ENCODE measurements at places on chromosomes 4 and X.

- DNase-seq, result no peak
Measured at GRCh38 chrX:121365572-121366161, 318.3 kb downstream of the GLUD2 start.

GRCh38 chr4:5712517-5712916 lies 1.5 kb downstream of the EVC start:
- no peak for DNase-seq

GRCh38 chr4:7207628-7208231 lies 15.4 kb downstream of the SORCS2 start:
- DNase-seq, result no peak

DNA sequence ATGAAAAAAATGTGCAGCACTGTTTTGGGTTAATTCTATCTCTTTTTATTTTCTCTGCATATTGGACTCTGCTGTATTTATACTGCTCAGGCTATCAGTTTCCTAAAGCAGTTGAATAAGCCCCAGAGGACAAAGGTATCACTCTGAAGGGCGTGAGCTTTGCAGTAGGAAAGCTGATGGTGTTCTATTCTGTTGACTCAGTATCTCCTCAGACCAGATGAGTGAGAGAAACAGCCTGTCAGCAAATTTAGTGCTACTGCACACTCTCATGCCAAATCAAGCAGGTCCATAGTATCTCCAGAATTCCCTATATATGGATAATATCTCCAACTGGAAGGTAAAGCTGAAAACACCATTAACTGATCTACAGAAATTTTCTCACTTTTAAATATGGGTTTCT lies 132.3 kb upstream of the UGT8 start:
- no peak for DNase-seq

- no peak for DNase-seq
Measured at GRCh38 chr4:70914631-70915030, 12.5 kb downstream of the MOB1B start.

DNA sequence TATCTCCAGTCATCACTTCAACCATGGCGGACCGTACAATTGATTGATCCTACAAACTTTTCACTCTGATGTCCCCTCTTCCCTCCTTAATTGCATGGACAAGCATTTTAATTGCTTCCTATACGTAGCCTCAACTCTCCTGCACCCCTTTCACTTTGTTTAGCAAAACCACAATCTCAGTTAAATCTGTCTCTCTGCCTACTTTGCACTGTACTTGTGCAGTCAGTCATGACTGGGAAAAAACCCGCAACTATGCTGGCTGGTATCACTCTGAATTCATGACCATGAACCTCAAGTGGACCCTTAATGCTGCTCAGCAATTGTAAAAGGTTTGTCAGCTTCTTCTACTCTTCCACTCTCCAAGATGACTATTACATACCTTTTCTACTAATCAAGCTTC lies 51.7 kb upstream of the AFF2 start:
- no peak for DNase-seq

GRCh38 chr4:81166458-81167160 lies 48.4 kb downstream of the PRKG2 start:
- no peak for DNase-seq

GRCh38 chr4:184477201-184477999 lies 3.0 kb upstream of the IRF2 start:
- DNase-seq, result no peak

GRCh38 chrX:102604327-102604726 lies 5.0 kb downstream of the ARMCX5 start:
- DNase-seq, result no peak

DNA sequence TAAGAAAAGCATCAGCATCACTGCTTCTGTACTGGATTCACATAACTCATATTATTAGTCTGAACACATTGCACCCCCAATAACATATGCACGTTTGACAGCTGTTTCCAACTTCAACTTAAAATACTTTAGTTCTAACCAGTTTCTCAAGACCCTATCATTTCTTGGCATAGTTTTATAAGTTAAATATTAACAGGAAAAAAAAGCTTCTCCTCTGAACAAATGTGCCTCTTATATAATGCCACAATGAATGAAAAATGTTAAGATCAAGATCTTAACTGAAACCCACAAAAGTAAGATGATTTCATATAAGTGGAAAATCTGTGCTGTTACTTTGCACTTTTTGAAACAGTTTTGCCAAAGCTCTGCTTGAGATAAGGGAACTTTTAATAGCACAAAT lies 652.8 kb upstream of the FAM241A start:
- DNase-seq, result no peak

DNA sequence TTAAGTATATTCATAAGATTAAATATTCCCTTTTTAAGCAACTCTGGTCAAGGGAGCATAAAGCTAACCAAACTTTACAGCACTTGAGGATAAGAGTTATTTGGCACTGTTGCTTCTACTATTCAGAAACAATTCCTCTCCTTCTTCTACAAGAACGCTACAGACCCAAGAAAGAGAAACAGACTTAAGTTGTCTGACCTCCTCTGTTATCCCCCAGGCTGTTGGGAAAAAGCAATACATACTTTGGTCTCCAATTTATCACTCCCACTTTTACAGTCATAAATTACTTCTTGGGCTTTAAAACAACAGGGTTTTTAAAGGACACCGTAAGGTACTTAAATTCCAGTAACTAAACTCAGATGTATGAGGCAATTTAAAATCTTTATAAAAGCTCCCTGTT lies 147.4 kb downstream of the COL25A1 start:
- DNase-seq, result no peak

GRCh38 chr4:69848028-69848427 lies 11.9 kb downstream of the SULT1E1 start:
- no peak for DNase-seq
